ENCODE measurements at places on chromosomes 7 and 10.
A peak's percentile ranks its signal among the peaks of the same experiment; 100 is the strongest.

DNA sequence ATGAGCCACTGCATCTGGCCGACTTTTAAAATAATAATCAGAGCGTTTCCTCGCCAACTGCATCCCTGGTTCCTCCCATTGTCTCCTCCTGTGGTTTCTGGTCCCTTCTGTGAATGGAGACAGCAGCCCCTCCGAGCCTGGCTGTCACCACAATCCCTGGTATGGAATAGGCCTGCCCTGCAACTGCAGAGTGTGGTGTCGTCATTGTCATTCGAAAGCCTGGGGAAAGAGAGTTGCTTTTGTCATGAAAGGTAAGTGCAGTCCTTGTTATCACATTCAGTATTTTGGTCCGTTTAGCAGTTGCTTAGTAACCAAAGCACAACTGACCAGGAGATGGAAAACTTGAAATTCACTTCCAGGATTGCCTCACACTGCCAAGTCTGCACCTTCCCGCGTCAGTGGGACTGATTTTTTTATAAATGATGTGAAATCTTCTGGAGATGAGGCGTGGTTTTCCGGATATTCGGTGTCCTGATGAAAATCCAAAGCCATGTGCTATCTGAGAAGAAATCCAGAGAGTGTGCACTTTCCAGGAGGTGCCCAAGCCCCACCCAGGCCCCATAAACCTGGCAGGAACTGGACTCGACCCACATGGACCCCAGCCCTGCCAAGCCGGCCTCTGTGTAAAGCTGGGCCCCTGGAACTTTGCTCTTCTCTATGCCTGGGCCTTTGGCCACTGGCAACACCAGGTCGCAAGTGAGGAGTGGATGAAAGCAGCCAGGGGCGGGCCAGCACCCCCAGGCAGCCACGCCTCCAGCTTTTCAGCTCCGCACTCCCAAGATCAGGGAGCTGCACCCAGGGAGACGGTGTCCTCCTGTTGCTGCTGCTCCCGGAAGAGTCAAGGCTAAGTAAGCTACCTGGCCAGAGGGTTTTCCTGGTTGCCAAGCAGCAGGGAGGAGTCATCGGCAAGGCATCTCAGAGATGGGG, 133.7 kb upstream of the SH2B2 start:
- DNase-seq, result no peak

GRCh38 chr7:12834782-12835181, 147.3 kb downstream of the ARL4A start:
- DNase-seq, result no peak

- DNase-seq, result peak; percentile 51
Observed at GRCh38 chr10:129079705-129080104, 387.3 kb upstream of the MGMT start.

GRCh38 chr7:91491868-91492267, 227.6 kb downstream of the FZD1 start:
- no peak for DNase-seq

All from globus pallidus (tissue), 1 donor.